Activated CD4-positive, alpha-beta T cell treated with anti-CD3 and anti-CD28 coated beads for 4 hours (primary cell): ENCODE measurements at places on chromosomes 3 and 15.

DNA sequence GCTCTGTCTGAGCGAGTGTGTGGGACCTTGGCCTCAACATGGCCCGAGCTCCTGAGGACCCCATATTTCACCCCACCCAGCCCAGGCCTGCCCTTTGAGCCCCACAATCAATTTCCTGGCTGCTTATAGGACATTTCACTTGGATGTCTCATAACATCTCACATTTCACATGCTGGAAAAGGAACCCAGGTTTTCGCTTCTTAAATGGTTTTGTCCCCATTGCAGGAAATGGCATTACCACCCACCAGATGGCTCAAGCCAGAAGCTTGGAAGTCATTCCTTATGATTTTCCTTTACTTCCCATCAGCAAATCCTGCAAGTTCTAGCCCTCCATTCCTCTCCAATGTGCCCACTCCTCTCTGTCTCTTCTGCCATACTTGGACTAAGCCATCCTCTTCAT lies 14.9 kb downstream of the ITGA11 start:
- no peak for DNase-seq

GRCh38 chr3:169969174-169970095 lies 2.8 kb downstream of the SEC62 start:
- DNase-seq: no peak

DNA sequence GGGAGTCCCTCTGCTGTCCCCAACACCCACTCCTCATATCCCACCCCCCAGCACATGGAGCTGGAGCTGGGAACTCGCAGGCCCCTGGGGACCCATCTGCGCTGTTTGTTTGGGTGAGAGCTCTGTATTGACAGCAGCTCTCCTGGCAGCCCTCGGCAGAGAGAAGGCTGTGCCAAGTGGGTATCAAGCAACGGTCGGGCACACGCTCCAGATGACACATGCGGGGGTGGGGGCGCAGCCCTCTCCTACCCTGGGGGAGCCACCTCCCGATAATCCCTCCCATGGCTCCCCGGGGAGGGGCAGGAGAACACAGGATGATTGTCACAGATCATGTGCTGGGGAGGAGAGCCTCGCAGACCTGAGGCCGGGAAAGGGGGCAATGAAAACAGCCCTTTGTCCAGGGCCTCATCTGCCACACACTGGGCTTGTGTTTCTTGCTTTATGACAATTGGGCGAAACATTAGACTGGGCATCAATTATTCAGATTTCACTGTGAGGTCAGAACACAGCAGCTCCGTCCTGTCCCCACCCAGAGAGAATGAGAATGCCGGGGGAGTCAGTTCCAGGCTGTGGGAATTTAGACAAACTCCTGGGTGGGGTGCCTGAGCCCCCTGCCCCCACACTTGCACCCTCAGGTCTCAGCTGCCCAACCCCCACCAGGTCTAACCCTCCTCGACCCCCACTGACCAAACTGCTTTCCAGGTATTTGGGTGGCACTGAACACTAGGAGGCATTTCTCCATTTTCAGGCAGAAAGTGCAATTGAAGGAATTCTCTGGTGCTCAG lies 46.4 kb upstream of the KLF13 start:
- DNase-seq: no peak

- DNase-seq: no peak
These were observed 64.7 kb downstream of the ATP1B3 start for GRCh38 chr3:141941093-141941492.

DNA sequence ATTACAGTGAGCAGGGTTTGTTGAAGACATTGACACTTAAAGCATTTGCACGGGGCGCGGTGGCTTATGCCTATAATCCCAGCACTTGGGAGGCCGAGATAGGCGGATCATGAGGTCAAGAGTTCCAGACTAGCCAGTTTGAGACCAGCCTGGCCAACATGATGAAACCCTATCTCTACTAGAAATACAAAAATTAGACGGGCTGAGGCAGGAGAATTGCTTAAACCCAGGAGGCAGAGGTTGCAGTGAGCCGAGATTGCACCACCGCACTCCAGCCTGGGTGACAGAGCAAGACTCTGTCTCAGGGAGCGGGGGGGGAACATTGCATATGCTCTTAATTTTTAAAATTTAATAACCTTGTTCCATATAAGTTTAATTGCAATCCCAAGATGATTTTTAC lies 11.9 kb downstream of the STT3B start:
- DNase-seq: no peak

DNA sequence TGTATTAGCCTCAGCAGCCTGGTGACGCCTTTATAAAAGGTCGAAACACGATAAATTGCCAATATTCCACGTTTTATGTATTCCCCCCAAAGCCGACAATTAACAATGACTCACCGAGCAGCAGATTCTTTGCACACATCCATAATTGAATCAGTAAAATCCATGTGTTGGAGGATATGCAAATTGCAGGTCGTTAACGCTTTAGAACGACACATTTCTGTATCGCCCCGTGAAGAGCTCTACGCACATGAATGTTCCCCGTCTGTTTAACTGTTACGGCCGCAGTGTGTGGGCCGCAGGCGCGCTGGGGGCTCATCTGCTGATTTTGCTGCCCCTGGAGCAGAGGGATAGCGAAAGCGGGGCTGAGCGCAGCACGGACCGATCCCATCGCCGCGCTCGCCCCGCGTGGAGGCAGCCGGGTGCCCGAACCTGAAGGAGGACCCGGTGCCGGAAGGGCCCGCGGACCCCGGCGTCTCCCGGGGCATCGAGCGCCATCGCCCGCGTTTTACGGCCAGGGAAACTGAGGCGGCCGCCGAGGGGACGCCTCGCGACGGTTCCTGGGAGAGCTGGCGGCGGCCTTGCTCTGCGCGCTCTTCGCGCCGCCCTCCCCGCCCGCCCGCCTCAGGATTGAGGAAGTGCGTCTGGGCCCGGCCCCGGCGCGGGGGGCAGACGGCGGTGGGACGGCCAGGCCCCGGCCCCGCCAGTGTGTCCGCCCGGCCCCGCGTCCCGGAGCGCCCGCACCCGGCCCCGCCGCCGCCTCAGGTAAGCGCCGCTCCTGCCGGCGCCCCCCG lies at the start of gene LRRK1:
LRRK1 (plus strand) TSS at position 668 of the 791 bp plus-strand sequence. CDS start 5,276 bp downstream, outside the sequence.
- DNase-seq: no peak

DNA sequence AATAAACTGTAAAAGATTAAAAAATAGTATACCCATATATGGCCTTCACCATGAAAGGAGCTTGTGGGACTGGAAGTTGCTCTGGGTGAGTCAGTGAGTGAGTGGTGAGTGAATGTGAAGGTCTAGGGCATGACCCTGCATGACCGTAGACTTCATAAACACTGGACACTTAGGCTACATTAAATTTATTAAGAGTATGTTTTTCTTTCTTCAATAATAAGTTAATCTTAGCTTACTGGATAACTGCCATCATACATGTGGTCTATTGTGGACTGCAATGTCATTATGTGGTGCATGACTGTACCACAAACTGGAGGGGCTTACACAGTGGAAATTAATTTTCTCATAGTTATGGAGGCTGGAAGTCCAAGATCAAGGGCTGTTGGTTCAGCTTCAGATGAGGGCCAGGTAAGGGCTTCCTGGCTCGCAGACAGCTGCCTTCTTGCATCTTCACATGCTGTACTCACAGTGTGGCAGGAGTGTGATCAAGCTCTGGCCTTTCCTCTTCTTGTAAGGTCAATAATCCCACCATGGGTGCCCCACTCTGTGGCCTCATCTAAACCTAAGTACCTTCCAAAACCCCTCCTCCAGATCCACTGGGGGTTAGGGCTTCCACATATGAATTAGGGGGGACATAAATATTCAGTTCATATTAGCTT lies 40.8 kb upstream of the PRR23E start:
- no peak for DNase-seq

DNA sequence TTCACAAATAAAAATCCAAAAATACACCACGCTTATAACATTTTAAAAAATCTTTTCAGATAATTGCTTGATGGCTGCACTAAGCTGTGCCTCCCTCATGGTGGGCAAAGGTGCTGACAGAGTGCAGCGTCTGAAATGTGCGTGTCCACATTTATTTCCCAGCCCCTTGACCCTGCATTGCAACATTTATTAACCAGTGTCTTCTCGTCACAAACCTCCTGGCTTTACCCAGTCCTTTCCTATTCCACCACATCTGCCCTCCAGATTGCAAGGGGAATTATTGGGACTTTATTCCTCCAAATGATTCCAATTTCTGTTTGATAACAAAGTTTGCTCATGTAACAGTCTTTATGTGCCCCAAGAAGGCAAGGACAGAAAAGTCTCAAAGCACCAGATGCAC lies 5.5 kb downstream of the RASGRP1 start:
- DNase-seq: no peak

DNA sequence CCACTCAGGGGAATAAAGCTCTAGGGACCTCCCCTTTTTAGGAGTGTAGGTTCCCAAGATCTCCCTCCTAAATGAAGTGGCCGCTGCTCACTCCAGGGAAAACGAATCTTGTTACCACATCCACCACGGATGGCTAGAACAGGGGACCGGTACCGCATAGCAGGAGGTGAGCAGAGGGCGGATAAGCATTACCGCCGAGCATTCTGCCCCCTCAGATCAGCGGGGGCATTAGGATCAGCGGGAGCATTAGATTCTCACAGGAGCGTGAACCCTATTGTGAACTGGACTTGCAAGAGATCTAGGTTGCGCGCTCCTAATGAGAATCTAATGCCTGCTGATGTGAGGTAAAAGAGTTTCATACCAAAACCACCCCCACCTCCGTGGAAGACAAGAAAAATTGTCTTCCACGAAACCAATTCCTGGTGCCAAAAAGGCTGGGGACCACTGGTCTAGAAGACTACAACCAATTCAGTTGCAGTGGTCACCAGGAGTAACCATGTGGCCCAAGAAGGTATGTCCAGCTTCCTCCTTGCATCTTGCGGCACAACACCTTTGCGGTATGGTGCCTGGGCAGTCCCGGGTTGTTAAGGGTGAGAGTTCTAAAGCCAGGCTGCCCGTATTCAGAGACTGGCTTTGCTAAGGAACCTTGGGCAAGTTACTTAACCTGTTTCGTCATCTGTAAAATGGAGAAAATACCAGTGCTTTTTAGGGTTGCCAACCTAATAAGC lies 1.1 kb upstream of the SS18L2 start:
- no peak for DNase-seq

DNA sequence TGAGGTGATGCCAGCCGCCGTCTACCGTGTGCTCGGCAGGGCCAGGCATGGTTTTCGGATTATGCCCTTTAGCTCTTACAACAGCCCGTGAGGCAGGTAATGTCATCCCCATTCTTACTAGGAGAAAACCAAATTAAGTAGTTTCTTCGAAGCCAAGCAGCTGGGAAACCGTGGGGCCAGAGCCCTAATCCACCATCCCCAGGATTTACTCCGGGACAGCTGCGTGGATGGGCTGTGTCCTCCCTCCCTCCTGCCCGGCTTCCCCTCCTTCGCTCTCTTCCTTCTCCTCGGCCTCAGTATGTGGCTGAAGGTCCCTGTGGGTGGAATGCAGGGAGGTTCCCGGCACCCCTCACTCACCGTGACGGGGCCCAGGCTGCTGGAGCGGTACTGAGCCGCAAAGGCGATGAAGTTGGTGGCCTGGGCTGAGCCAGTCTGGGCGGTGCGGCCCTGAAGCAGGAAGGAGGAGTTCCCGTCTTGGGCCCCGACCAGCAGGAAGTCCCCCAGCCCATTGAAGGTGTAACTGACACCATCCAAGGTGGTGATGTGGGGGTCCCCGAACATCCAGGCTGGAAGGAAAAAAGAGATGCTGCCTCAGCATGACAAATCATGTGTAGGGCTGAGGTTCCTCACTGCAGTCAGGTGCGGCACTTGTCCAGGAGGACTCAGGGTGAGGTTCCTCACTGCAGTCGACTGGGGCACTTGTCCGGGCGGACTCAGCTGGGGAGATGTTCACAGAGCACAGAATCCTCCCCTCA lies 42.5 kb downstream of the MUC20 start:
- no peak for DNase-seq

DNA sequence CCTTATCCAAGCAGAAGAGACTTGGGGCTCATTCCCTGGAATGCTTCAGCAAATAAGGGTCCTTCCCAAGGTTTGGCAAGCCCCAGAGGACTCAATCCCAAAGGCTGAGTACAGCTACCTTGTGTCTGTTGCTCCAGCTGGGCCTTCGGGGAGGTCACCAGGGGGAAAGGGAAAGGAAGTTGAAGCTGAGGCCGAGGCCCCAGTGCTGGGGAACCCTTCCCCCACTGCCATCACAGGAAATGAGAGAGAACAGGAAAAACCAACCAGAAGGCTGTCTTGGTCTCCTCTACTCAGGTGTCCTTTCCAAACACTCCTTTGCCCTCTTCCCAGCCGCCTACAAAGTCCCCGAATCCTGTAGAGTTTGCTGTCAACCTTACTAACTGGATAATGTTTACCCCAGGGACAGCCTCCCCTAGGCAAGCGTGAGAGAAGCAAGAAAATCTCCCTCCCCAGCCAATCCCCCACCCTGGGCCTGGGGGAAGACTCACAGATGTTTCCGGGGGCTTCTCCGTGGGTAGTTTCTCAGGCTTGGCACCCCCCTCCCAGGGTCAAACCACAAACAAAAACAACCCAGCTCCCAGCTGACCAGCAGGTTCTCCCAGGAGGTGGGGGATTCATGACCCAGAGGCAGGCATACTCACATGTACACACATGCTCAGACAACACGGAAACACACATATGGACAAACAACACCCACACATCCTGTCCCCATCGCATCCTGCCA lies 5.5 kb downstream of the CSRNP1 start:
- no peak for DNase-seq

DNA sequence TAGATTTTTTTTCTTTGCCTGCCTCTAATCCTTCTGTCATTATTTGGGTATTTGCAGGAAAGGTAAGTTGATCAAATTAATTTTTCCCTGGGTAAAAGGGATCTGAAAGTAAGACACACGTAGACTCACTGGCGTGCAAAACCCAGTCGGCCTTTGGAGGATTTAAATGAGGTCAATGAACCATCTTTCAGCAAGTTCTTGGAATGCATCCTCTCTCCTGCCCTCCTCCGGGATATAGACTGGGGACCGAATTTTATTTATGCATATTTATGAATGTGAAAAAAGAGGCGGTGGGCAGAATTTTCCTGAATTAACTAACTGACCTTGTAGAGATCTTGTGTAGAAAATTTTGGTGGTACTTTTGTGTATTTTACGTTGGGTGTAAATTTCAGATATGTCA lies 2.2 kb downstream of the CADM2 start:
- DNase-seq: no peak

- no peak for DNase-seq
These were observed 51.9 kb downstream of the ZBTB20 start for GRCh38 chr3:115095236-115095635.

- no peak for DNase-seq
These were observed 523.0 kb downstream of the NTRK3 start for GRCh38 chr15:87733541-87733941.

DNA sequence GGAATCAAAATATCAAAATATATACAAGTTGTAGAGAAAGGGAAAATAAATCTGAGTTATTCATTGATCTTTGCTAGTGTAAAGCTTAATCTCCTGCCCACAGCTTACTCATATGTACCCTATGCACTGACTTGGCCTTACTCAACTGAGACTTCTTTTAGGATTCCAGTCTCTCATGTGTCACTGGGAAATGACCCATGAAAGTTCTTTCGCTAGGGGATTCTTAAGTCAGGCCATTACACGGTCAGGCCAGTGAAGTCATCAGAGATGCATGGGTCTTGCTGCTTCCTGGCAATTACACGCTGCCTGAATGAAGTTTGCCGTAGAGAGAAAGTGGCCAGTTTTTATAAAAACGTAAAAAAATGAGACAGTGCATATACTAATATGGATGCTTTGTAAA lies 20.7 kb upstream of the LPP start:
- no peak for DNase-seq
